ENCODE measurements at places on chromosomes 5 and 9. TPM values are rescaled to one million over a fixed set of nuclear protein-coding genes. Genes with fewer than 3 reads are reported as not detected.

GPR21 gene
- not detected for total RNA-seq

AGTPBP1 gene
- 11.2 TPM for total RNA-seq

OR1Q1 gene
- total RNA-seq: not detected

ALDH1A1 gene
- total RNA-seq: not detected

CCDC107 gene
- 7.9 TPM for total RNA-seq

RCL1 gene
- total RNA-seq: 7.3 TPM

ITGA2 gene
- total RNA-seq: 5.2 TPM

SH3PXD2B gene
- 32.3 TPM for total RNA-seq

PROP1 gene
- not detected for total RNA-seq

CRHBP gene
- 0.11 TPM for total RNA-seq

LRRC8A gene
- total RNA-seq: 88.7 TPM

TMEM215 gene
- total RNA-seq: not detected

MPDZ gene
- total RNA-seq: 25.2 TPM

GABRB2 gene
- not detected for total RNA-seq

SUSD3 gene
- not detected for total RNA-seq

INSL6 gene
- not detected for total RNA-seq

- no peak for DNase-seq
These were observed 71.0 kb downstream of the NREP start for GRCh38 chr5:111685969-111686368.

DNA sequence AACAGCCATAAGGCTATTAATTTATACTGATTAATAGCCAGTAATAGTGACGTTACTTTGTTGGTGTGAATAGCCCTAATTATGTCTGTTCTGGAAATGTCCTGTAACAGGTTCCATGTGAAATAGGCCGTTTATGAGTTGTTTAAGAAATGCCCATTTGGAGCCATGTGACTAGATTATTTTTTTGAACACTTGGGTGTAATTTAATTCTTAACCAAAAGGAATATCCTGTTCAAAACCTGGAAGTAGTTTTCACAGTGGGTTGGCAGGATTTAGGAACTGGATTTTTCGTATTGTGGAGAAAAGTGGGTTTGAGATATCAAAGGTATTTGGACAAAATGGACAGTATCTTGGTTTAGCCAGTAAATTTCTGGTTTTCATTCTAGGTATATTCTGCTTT, 1.3 kb downstream of the TENT2 start:
- DNase-seq: no peak

- no peak for DNase-seq
These were observed 115.5 kb upstream of the DMRT1 start for GRCh38 chr9:726005-726404.

DNA sequence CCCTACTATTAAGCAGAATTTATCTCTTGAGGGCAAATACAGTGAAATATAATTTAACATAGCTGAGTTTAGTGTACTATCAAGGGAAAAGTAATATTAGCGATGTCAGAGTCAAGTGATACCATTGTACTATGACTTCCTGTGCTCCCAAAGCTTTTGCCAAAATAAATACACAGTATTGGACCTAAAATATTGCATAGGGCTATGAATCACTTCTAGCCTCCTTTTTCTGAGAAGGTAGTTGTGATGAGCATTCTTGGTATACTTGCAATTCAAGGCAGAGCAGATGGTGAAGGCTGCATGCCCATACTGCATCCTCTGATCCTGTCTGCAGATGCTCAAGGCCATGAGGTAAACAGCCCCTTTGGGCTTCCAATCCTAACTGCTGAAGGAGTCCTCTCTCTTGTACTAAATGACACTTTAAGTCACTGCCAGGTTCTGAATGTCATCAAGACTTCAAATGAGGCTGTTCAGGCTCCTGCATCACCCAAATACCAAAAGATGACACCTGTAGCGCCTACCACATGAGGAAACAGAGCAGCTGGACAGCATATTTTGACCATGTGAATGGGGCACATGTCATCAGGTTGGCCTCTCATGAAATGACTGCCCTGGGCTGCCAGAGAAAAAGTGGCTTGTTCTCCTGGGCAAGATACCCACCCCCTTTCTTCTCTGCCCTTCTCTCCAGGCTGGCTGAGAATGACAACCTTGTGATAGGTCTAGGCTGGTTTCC, 29.7 kb upstream of the PPP2CA start:
- peak; percentile 33 for DNase-seq

DNA sequence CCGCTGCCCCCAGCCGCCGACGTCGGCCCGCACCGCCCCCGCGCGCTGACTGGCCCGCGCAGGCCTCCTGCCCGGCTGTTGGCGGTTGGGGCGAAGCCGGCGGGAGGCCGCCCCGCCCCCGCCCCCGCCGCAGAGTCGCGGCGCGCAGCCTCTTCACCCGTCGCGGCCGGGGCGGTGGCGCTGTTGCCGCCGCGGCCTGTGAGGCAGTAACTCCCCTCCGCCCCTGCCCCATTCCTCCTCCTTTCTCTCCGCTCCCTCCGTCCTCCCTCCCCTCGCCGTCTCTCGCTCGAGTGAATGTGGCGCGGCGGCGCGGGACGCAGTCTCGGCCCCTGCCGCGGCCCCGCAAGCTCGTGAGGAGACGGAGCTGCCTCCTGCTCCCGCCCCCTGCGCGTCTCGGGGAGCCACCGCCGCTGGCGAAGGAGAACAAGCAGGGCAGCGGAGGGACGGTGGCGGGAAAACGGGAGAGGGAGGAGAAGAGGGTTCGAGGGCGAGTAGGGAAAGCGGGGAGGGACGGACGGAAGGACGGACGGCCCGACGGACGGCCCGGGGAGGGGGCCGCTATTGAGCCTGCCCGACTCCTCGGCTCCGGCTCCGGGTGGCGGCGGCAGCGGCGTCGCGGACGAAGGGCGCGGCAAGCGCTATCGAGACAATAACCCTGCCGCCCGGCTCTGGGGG, 637 bp upstream of the ERBIN start:
- peak; percentile 93 for DNase-seq

DNA sequence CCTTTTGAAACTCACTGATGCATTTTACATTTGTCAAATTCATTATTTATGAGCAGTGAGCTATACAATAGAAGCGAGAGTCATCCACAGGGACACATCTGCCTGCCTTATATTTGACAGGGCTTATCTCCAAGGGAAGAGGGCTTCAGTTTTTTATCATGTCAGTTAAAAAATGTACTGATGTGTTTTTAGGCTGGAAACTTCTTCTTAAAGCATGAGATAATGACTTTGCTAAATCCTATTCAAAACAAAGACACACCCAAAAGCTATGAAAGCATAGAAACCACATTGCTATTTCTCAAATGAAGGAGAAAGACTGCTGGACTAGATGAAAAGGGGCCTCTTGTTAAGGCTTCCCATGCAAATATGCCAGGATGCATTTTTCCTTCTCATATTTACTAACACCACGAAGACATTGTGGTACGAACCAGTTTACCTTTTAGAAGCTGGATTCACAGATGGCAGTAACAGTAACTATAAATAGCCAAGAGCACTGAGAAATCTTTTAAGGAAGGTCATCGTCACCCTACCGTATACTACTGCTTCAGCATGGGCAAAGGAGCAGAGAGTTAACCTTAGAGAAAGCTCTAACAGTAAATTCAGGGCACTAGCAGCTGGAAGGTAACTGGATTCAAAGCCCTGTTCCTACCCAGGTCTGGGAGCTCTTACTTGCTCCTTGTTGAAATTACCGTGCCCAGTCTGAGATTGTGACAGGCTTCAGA, 86.3 kb upstream of the IFNK start:
- DNase-seq: peak; percentile 1

- no peak for DNase-seq
These were observed 15.9 kb downstream of the RETREG1 start for GRCh38 chr5:16600946-16601345.

- no peak for DNase-seq
These were observed 37.6 kb upstream of the SETD9 start for GRCh38 chr5:56871777-56872176.

DNA sequence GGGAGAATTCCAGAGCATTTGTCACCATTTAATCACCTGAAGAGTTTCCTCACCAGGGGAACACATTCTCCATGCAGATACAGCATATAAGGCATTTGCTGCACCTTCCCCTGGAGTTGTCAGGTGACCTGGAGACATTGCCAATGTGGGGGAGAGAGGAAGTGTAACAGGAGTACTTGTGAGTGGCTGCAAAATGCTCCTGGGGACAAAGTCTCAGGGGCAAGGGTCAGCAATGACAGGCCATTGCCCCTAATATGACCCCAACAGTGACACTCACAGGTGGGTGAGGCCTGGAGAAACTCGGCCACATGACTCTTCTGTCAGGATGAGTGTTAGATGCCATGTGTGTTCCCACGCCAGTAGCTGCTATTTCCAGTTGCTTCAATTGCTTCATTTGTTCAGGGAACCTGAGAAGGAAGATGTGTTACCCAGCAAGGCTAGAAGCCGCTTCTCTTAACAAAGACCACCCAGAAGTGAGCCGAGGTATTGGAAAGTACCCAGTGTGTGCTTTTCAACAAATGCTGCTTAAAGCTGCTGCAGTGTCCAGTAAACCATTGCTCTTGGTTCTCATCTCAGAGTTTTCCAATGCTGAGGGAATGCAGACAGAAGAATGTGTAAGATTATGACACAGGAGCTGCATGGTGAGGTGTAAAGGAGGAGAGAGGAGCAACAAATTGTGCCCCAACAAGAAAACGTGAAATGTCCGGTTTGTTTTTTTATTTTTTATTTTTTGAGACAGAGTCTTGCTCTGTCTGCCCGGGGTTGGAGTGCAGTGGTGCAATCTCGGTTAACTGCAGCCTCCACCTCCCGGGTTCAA, 128.2 kb upstream of the SLC44A1 start:
- DNase-seq: peak; percentile 28

DNA sequence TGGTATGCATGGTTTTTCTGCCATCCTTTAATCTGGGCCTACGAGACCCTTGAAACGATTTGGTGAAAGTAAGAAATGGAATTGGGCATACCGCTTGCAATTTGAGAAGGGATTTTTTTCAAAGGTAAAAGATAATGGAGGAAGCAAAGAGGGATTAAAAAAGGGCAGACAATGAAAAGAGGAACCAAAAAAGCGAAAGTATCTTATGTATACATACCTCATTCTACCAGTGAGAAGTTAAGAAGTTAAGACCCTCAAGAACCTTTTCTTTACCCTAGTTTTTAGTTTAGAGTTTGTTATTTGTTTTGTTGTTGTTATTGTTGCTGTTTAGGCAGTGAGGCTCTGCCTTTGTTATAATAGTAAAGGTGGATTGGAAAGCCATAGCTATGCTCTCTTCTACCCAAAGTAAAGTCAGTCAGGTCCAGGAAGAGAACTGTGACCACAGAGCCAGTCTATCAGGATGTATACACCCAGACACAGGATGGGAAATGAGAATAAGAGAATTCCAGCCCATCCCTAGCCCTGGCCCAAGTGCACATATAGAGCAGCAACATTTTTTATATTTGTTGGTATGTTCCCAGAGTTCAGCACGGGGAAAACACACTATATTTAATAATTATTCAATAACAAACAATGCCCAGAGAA, 166.6 kb downstream of the RFX3 start:
- no peak for DNase-seq

DNA sequence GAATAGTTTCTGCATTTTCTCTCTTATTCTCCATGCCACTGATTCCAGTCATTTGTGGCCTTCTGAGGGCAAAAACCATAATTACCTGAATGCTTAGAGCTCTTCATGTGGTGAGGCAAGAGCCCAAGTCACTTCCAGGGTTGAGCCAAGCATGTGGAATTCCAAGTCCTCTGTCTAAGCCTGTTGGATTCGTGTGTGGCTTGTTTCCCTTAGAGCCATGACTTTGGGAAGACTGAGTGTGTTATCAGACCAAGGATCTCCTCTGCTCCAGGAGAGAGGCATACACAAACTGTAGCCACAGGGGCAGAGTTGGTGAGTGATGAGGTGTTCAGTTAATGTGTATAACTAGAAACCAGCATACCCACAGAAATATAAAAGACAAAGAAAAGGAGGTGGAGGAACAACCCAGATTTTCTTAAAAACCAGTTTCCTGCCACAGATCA, 27.1 kb downstream of the SLC22A5 start:
- no peak for DNase-seq

- DNase-seq: no peak
These were observed 66.5 kb upstream of the SMIM15 start for GRCh38 chr5:61228691-61229280.

GRCh38 chr5:148186248-148187003, 16.4 kb upstream of the SPINK6 start:
- no peak for DNase-seq

DNA sequence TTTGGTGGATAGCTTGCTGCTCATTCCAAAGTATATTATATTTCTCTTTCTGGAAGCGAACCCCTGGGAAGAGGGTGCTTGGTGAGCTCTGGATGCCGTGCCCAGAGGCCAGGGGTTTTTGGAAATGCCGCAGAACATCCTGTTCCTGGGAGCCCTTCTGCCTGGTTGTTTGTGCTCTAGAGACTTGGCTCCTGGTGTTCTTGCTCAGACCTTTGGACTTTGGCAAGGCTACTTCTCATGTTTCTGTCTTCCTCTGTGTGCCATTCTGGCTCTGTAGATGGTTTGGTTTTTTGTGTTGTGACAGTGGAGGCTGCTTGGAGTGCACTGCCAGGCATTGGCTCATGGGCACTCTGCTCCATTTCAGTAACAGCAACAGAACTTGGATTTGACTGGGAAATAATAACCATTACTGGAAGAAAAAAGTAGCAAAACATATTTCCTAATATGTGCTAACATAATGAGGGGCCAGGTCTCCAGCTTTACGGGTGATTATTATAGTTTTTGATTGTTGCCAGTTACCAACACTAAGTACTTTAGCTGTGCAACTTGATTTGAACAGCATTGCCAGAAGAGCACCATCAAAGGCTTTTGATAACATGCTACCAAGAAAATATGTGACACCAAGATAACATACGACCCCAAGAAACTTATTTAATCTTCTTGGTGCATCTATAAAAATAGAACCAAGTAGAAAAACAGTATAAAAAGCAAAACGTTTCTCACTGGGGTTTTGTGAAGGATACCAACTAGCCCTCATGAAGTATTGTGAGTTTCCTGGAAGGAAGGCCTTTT, 94.2 kb downstream of the PCSK1 start:
- DNase-seq: no peak

GRCh38 chr9:131762356-131762932, 22.6 kb upstream of the RAPGEF1 start:
- DNase-seq: peak; percentile 52

DNA sequence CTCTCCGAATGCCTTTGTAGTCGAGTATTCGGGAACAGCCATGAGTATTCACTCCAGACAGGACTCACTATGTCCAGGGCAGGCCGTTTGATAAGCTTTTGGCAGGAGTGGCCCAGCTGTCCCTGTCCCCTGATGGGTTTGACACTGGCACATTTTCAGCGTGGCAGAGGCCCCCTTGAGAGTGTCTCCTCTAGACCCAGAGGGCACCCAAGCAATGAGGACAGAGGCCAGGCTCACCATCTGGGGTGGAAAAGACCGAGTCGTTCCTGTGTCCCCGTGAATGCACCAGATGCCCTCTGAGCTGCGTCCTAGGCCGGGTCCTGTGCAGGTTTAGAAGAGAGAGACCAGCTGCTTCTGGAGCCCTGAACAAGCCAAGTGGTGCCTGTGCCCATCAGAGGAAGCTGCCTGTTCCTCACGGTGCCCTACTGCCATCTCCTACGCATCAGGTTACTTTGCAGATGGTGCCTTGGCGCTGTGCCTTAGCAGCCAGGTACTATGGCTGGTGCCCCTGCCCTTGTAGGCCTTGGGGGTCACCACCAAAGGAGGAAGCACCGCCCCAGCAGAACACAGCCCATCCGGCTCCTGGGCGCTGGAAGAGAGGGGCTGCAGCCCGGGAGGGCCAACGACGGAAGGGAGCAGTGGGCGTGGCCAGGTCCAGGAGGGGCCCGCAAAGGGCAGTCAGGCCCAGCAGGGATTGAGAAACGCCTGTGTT, 42.4 kb downstream of the LRSAM1 start:
- DNase-seq: no peak

Data from SJSA1 (cell line).